ENCODE measurements at places on chromosomes 11 and 22.

GRCh38 chr22:43854121-43854785 is 8.1 kb downstream of the SULT4A1 start:
- DNase-seq = no peak

DNA sequence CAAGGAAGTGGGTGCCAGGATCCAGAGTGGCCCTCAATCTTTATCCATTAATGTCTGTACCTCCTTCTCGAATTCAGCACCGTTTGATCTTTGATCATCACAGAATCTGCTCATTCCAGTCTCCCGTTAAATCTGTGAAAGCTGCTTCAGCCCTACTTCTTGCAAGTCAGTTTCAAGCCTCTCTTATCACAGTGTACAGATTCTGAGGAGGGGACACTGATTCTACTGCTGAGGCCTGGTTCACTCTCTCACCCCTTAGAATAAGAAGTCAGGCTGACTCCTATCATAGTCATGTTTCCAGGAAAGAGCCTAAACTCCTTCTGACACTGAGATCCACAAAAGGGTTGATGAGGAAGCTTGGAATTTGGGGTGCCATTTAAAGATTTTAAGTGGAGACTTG is 39.0 kb downstream of the MAML2 start:
- DNase-seq = no peak

- DNase-seq = no peak
Measured at GRCh38 chr11:134071766-134072402, 3.0 kb downstream of the JAM3 start.

- DNase-seq = no peak
Measured at GRCh38 chr11:69537855-69538640, 56.6 kb downstream of the LINC01488 start.

DNA sequence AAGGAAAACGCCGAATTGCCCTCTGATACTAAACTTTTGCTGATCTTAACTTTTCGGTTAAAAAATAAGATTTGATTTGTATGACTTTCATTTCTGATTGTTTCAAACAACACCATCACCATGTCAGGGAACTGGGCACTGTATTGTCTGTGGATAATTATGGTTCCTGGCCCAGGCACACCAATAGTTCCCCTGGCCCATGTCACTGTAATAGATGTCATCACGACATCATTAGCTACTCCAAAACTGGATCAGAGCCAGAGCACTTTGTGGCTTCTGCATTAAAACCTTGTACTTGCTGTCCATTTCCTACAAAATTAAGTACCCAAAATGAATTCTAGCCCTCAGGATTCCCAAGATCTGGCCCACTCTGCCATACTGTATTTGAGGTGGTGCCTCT is 119.5 kb upstream of the NARS2 start:
- DNase-seq = no peak

GRCh38 chr11:33376331-33377310 is 119.4 kb downstream of the HIPK3 start:
- DNase-seq = no peak

GRCh38 chr11:976431-977160 is 50.9 kb downstream of the AP2A2 start:
- no peak for DNase-seq

- no peak for DNase-seq
Measured at GRCh38 chr11:78295991-78296930, 107.5 kb downstream of the USP35 start.

- DNase-seq = peak; percentile 71
Measured at GRCh38 chr11:93567401-93567895, 24.3 kb upstream of the SMCO4 start.

GRCh38 chr11:115464269-115464668 is 39.9 kb downstream of the CADM1 start:
- DNase-seq = no peak

GRCh38 chr11:67542971-67543370 is 19.7 kb upstream of the CABP2 start:
- DNase-seq = no peak

DNA sequence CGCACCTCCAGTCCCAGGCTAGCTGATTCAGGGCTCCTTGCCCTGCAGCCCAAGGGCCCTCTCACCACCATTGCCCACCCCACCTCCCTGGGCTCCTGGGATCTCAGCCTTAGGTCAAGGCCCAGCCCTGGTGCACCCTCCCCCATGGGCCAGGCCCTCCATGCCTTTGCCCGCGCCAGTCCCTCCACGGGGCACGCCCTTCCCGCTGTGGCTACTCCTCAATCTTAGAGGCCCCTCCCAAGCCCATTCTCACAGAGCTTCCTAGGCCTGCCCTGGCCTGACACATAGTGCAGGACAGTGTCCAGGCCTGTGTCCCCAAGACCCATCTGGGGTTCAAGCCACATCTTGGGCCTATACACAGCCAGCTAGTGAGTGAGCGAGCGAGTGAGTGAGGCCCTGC is 6.9 kb downstream of the GP1BB start:
- no peak for DNase-seq

GRCh38 chr11:73249853-73250783 is 22.0 kb upstream of the P2RY6 start:
- DNase-seq = no peak

DNA sequence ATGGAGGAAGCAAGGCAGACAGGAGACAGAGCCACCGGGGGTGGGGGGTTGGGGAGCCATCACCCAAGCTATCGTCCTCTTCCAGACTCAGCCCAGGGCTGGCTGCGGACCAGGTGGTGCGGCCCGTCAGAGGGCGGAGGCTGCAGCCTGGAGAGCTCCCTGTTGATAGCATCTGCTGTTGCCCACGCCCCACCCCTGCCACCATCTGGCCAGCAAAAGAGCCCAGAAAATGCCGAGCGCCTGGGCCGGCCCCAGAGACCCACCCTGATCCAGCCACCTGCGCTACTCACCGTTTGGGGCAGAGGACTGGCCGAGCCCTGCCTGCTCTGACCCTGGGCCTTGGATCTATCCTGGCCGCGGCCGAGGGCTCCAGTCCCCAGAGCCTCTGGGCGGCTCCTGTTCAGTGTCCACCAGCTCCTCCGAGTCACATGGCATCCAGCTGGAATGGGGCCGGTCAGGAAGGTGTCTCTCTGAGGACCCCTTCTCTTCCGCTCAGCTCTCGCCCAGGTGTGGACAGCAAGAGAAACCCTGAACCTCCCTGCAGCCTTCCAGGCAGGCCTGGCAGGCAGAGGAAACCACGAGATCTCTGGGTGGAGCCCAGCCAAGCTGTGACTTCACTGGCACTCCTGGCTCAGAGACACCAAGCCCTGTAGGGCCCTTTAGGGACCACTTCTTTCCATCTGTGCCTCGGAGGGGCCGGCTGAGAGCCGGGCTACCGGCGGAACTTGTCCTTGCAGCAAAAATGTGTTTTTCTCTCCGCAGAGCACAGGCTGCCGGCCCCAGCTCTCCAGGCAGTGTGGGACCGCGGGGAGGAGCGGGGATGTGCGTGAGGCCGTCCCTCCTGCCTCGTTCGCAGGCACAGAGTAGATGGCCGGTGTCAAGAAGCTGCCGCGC is at the start of gene MRGPRE:
Gene MRGPRE, minus strand, starts transcription at position 567 of the 894 bp plus-strand sequence. CDS start 3,618 bp downstream, outside the sequence.
- DNase-seq = no peak

DNA sequence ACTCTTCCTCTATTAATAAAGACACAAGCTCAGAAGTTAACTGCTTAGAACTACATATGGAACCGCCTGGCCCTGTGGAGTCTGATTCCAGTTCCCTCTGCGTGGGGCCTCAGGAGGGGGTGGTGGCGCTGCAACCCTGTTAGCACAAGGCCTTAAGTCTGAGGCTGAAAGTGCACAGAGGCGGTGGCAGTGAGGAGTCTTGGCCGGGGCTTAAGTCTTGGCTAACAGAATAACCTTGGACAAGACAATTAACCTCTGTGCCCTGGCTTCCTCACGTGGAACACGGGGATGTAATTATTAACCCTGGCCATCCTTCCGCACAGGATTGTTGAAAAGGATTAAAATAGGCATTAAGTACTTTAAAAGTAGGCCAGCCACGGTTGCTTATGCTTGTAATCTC is 191.5 kb downstream of the CEP164 start:
- no peak for DNase-seq

- no peak for DNase-seq
Measured at GRCh38 chr22:39427751-39428596, 28.4 kb downstream of the TAB1 start.

DNA sequence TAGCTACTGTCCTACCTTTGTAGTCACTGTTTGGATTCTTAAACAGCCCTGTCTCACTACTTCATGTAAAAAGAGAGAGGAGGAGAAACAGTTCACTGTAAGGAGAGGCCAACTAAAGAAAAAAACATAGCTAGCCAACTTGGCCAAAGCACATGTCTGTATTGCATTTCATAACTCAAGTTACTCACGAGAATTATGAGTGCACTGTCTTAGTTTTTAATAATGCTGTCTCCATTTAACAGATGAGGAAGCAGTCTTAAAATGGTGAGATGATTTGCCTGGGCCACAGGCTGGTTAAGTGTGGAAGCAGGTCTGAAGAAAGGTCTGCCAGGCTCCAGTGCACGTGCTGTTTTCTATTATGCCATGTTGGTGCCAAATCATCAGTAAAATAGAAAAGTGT is 104.5 kb downstream of the UVRAG start:
- DNase-seq = no peak

GRCh38 chr11:123581651-123582399 is 72.6 kb downstream of the SCN3B start:
- DNase-seq = no peak

GRCh38 chr11:45089676-45090499 is 56.6 kb upstream of the PRDM11 start:
- DNase-seq = no peak

GRCh38 chr11:77267962-77268361 is 33.5 kb downstream of the GDPD4 start:
- DNase-seq = no peak

DNA sequence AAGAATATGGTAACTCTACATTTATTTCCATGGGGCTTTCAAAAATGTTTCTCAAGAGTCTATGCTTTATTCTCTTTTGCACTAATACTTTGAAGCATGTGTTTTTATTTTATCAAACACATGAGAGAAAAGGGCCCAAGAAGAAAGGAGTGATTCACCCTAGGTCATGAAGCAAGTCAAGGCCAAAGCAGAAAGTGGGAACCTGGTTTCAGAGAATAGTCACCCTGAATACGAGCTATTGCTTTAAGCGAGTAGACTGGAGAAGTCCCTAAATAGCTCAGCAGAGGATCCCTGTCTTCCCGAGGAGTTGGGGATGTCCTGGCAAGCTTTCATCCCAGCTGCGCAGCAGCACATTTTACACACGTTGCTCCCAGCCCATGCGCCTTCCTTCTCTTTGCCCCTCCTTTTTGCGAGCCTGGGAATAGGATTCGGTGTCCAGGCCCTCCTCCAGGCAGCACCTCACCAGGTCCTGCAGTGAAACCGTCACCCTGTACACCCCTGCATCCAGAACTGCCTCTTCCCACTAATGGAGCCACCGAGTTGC is 19.1 kb downstream of the MPEG1 start:
- DNase-seq = no peak

- DNase-seq = no peak
Measured at GRCh38 chr11:58609723-58610122, 12.7 kb upstream of the CNTF start.

DNA sequence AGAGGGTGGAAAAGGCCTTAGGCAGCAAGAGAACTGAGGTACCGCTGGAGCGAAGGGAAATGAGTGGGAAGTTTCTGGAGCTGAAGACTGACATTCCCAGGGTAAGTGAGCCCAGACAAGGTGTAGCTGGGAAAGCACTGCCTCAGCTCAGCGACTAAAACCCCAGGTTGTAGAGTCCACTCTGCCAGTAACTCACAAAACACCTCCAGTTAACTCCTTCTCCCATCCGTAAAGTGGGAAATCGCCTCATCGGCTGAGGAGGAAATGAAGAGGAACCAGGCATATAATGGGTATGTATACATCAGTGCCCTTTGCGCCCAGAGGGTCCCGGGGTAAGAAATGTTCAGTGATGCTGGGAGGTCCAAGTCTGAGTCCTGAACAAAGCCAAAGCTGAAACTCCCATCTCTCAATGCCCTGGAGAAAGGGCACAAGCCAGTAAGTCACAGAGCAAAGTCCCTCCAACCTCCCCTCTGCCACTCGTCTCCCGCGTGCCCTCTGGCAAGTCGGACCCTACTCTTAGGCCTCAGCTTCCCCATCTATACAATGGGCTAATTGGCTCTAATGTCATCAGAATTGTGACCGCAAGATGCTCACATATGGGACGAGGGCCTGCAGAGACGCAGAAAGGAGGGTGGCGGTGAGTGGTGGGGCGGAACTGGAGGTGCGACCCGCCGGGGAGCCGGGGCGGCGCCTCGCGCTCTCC is 588 bp downstream of the VPS37C start:
- DNase-seq = no peak

DNA sequence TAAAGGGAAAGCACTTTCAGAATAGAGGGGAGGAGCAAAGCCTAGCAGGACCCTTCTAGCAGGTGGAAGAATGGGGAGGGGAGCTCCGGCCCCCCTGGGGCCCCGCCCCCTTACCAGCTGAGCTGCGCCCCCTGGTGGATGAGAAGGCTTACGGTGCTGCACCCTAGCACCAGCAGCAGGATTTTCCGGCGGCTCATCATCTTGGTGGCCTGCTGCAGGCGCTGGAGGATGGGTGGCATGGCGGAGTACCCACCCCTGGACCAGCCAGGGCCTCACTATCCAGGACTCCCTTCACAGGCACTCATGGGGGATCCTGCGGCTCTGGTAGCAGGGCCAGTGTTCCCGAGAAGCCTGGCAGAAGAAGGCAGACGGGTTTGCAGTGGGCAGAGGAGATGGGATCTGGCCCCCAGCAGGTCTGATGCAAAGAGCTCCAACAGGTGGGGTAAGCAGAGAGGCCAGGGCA is 3.8 kb downstream of the GAL3ST3 start:
- peak; percentile 37 for DNase-seq

DNA sequence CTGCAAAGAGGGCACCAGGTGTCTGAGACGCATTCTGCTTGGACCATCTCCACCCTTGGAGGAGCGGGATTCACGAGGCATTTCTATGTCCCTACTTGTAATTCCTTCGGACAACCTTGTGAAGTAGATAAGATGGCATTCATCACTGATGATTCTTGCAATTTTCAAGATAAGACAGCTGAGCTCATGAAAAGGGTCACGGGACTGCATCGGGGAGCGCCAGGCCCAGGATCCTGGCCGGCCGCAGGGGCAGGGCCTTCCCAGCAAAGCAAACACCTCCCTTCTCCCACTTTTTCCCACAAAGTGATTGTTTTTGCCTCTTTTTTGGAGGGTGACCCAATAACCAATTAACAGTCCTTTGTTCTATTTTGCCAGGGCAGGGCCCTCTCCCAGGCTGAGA is 8.4 kb downstream of the LIF start:
- no peak for DNase-seq

- no peak for DNase-seq
Measured at GRCh38 chr11:32116668-32117067, 25.8 kb downstream of the RCN1 start.

- DNase-seq = no peak
Measured at GRCh38 chr11:5291207-5291838, 10.4 kb downstream of the OR51B4 start.

DNA sequence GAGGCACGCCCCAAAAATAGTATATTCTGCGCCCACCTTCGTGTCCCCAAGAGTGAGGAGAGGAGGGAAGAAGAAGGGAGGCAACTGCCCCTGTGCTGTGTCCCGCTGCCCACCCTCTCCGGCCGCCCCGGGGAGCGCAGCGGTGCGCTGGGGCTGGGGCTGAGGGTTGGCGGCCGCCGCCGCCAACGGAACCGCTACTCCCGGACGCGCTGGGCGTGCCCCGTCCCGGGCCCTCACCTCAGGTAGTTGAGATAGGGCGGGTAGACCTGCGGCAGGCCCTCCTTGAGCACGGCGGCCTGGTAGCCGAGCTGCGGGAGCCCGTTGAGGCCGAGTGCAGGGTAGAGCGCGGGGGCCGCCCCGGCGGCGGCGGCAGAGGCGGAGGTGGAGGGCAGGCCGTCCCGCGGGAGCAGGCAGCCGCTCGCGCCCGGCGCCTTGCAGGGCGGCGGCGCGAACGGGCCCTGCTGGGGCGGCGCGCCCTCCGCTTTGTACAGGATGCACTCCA is 2.4 kb downstream of the PGR start:
- no peak for DNase-seq

GRCh38 chr11:35160246-35160824 is 21.4 kb downstream of the CD44 start:
- DNase-seq = no peak
